Central memory CD8-positive, alpha-beta T cell (primary cell): ENCODE measurements at places on chromosomes 5 and 9.

GRCh38 chr9:106310782-106311181 is 552.2 kb upstream of the ZNF462 start:
- DNase-seq = no peak

DNA sequence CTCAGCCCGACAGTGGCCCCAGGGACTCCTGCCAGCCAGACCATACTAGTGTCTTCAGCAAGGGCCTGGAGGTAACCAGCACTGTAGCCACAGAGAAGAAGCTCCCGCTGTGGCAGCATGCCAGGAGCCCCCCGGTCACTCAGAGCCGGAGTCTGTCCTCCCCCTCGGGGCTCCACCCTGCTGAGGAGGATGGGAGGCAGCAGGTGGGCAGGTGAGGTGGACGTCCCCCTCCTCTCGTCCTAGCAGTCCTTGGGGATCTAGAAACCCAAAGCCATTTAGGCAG is 28.0 kb upstream of the LRRC14B start:
- DNase-seq = no peak

DNA sequence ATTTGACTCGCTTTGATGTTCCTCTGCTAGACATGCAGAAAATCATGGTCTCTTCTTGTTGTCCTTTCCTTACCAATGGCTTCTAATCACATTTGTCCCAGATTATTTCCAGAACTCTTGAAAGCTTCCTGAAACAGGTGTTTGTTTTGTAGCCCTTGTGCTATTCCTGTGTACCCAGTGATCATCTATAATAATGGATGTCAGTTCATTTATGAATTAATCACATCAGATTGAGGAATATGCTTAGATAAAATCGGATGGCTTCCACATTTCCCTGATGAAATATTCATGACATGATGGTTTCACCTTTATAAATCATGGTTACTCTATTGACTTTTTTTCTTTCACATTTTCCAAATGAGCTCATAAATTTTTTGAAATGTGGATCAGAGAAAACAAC is 359.0 kb upstream of the DMAC1 start:
- DNase-seq = no peak

- no peak for DNase-seq
These were observed 11.3 kb upstream of the TEX10 start for GRCh38 chr9:100364013-100364412.

GRCh38 chr5:138824924-138825863 is 49.9 kb downstream of the LRRTM2 start:
- DNase-seq = no peak

DNA sequence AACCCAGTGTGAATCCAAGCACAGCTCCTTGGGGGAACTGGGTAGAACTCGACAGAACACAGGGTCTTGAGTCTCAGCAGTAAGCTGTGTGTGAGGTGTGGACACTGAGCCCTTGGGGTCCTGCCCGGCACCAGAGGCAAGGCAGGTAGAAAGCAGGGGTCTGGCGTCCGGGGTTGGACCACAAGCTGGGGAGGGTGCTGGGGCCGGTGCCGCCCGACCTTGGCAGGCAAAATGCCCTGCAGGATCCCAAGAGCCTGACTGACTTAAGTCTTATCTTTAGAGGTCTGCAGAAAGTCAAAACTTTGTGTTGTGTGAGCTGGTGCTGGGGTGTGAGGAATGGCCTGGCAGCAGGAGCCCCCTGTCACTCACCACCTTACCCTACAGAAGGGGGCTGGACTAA is 49.3 kb downstream of the HABP4 start:
- no peak for DNase-seq

- DNase-seq = no peak
These were observed 98.4 kb upstream of the MVB12B start for GRCh38 chr9:126228111-126228780.

- no peak for DNase-seq
These were observed 15.1 kb downstream of the AK3 start for GRCh38 chr9:4725706-4726442.

DNA sequence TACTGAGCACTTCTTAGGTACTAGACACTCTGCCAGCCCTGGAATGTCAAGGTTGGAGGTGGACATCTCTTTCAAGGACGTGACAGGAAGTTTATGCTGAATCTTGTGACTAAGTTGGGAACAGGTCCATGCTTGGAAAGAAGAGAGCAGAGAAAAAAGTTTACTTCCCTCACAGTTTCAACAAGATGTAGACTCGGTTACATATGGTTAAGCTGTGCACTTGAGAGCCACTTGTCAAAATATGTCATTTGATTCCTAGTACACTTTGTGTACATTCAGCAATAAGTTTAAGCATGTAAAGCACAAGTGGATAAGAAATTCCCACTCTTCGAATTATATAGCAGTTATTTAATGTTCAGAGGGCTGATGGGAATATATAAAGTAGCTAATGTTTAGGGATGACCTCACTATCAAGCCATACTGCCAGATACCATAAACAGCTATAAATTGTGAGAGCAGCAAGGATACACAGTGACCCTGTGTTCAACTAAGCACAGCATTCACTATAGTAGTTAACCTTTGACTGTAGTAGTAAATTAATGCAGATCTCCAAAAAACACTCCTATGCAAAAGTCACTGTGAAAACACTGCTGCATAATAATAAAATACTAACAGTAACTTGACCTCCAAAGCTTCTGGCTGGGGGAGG is 1944.6 kb upstream of the WWC1 start:
- no peak for DNase-seq

GRCh38 chr5:67925511-67925910 is 290.0 kb upstream of the PIK3R1 start:
- DNase-seq = no peak

DNA sequence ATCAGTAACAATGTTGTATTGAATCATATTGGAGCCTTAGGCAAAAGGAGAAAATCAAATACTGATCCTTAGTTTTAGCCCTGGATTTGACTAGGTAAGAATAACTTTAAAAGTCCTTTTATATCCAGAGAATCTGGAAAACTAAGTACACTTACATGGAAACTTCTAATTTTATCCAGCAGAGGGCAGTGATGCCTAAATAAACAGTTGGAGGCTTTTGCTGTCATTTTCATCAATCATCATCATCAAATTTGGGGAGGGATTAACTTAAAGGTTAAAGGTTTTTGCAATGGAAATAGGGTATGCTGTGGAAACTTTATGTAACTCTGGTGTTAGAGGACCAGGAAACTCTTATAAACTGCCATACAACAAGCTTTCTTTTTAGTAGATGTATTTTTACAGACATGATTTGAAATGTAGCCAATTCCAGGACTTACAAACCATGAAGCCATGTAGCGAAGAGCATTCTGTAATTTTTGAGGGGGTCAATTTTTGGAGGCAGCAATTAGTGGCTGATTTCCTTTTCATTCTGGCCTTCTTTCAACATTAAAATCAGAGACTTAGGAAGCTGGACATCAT is 112.7 kb downstream of the OSTF1 start:
- no peak for DNase-seq

GRCh38 chr5:149240354-149240998 is 31.2 kb upstream of the AFAP1L1 start:
- DNase-seq = peak; percentile 78
